ENCODE measurements at places on chromosomes 6 and 20. TPM values are rescaled to one million over a fixed set of nuclear protein-coding genes. Genes with fewer than 3 reads are reported as not detected.
A peak's percentile ranks its signal among the peaks of the same experiment; 100 is the strongest.

The LY6G5C gene
- 4.4 TPM for total RNA-seq

The C20orf202 gene
- 0.20 TPM for total RNA-seq

The UBD gene
- total RNA-seq, result not detected

The MPIG6B gene
- not detected for total RNA-seq

The GHRH gene
- not detected for total RNA-seq

GRCh38 chr6:6494677-6495076 is 93.8 kb upstream of the LY86 start:
- H3K4me1 ChIP-seq, result no peaks in the 10 kb centered on the region
- H3K4me3 ChIP-seq, result no peak overlapping the region
- DNase-seq, result no peak
- no peaks in the 10 kb centered on the region for H3K36me3 ChIP-seq
- no peak overlapping the region for H3K27ac ChIP-seq
- H3K27me3 ChIP-seq, result no peaks in the 10 kb centered on the region

GRCh38 chr6:16118825-16119224 is 10.1 kb upstream of the MYLIP start:
- no peaks in the 10 kb centered on the region for H3K4me1 ChIP-seq
- H3K27ac ChIP-seq, result no peak overlapping the region
- no peak for DNase-seq
- no peak overlapping the region for H3K4me3 ChIP-seq
- H3K27me3 ChIP-seq, result peaks cover 6% of the 10 kb centered on the region

DNA sequence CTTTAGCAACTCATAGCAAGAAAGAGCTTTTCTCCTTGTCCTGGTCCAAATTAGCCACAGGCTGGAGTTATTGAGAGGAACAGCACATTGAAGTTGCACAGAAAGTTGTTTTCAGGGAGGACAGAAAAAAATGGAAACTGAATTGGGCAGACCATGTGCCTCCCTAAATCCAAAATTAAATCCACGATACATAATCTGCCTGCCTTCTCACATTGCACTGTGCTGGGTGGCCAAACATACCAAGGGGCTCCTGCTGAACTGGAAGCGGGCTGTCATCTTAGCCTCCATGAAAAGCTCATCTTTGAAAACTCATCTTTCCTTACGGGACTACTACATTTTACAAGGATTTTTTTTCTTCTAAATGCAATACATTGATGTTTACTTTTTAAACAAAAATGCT is 59.9 kb downstream of the TNFAIP3 start:
- H3K27ac ChIP-seq, result peak overlapping the region; percentile 25
- H3K27me3 ChIP-seq, result no peaks in the 10 kb centered on the region
- H3K4me1 ChIP-seq, result peaks cover 31% of the 10 kb centered on the region
- H3K36me3 ChIP-seq, result no peaks in the 10 kb centered on the region
- DNase-seq, result no peak
- no peak overlapping the region for H3K4me3 ChIP-seq

GRCh38 chr6:31970604-31971271 is 1.2 kb downstream of the DXO start:
- peak; percentile 38 for DNase-seq
- H3K4me1 ChIP-seq, result peaks cover 31% of the 10 kb centered on the region
- no peak overlapping the region for H3K4me3 ChIP-seq
- no peaks in the 10 kb centered on the region for H3K27me3 ChIP-seq

- no peak overlapping the region for H3K27ac ChIP-seq
- DNase-seq, result no peak
- no peaks in the 10 kb centered on the region for H3K4me1 ChIP-seq
These were observed 8.7 kb downstream of the SNX21 start for GRCh38 chr20:45842169-45842812.

GRCh38 chr6:88763160-88763559 is 200.3 kb downstream of the RNGTT start:
- no peak overlapping the region for H3K27ac ChIP-seq
- H3K4me3 ChIP-seq, result no peak overlapping the region
- H3K36me3 ChIP-seq, result no peaks in the 10 kb centered on the region
- DNase-seq, result no peak
- no peaks in the 10 kb centered on the region for H3K27me3 ChIP-seq

GRCh38 chr6:125989631-125990030 is 3.3 kb downstream of the TRMT11 start:
- no peaks in the 10 kb centered on the region for H3K36me3 ChIP-seq
- no peaks in the 10 kb centered on the region for H3K27me3 ChIP-seq
- no peak overlapping the region for H3K27ac ChIP-seq

DNA sequence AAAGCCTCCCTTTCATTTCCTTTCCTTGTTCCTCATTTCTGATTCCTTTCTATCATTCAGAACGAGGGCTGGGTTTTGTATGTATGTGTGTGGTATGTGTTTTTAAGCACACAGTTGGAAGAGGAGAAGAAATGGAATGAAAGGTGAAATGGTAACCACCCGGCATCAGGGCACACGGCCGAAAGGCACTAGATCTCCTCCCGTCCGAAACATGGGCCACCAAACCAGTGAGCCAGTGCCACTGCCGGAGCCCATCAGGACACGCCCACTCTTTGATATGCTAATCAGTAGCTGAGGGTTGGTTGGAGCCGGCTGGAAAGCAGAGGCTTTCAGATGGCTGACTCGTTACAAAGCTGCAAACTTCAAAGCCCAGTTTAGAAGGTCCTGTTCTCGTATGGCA is 228.6 kb upstream of the JARID2 start:
- no peaks in the 10 kb centered on the region for H3K27me3 ChIP-seq
- no peaks in the 10 kb centered on the region for H3K36me3 ChIP-seq
- no peak overlapping the region for H3K27ac ChIP-seq
- peaks cover 7% of the 10 kb centered on the region for H3K4me1 ChIP-seq
- H3K4me3 ChIP-seq, result no peak overlapping the region
- DNase-seq, result no peak

GRCh38 chr6:137722749-137723272 is 144.2 kb upstream of the TNFAIP3 start:
- H3K4me1 ChIP-seq, result peaks cover 16% of the 10 kb centered on the region
- H3K4me3 ChIP-seq, result no peak overlapping the region
- H3K36me3 ChIP-seq, result no peaks in the 10 kb centered on the region
- H3K27ac ChIP-seq, result no peak overlapping the region

- no peaks in the 10 kb centered on the region for H3K4me1 ChIP-seq
- H3K4me3 ChIP-seq, result no peak overlapping the region
- DNase-seq, result no peak
- H3K27me3 ChIP-seq, result no peaks in the 10 kb centered on the region
- no peaks in the 10 kb centered on the region for H3K36me3 ChIP-seq
These were observed 728.3 kb upstream of the CHD6 start for GRCh38 chr20:42346189-42347170.

GRCh38 chr20:52684905-52685304 is 287.3 kb upstream of the TSHZ2 start:
- no peaks in the 10 kb centered on the region for H3K4me1 ChIP-seq
- no peak overlapping the region for H3K27ac ChIP-seq
- H3K36me3 ChIP-seq, result no peaks in the 10 kb centered on the region
- DNase-seq, result no peak
- no peaks in the 10 kb centered on the region for H3K27me3 ChIP-seq
- H3K4me3 ChIP-seq, result no peak overlapping the region

GRCh38 chr6:45698046-45698445 is 317.6 kb downstream of the CLIC5 start:
- H3K27ac ChIP-seq, result no peak overlapping the region
- no peaks in the 10 kb centered on the region for H3K4me1 ChIP-seq
- H3K4me3 ChIP-seq, result no peak overlapping the region
- no peaks in the 10 kb centered on the region for H3K36me3 ChIP-seq

GRCh38 chr20:31606804-31607639 is 1.9 kb downstream of the ID1 start:
- DNase-seq, result no peak
- no peak overlapping the region for H3K4me3 ChIP-seq
- H3K27ac ChIP-seq, result no peak overlapping the region
- H3K27me3 ChIP-seq, result peaks cover 5% of the 10 kb centered on the region
- H3K4me1 ChIP-seq, result peaks cover 29% of the 10 kb centered on the region
- no peaks in the 10 kb centered on the region for H3K36me3 ChIP-seq
